Pancreas (tissue), 10 donors: ENCODE measurements at places on chromosomes 6 and 20.

DNA sequence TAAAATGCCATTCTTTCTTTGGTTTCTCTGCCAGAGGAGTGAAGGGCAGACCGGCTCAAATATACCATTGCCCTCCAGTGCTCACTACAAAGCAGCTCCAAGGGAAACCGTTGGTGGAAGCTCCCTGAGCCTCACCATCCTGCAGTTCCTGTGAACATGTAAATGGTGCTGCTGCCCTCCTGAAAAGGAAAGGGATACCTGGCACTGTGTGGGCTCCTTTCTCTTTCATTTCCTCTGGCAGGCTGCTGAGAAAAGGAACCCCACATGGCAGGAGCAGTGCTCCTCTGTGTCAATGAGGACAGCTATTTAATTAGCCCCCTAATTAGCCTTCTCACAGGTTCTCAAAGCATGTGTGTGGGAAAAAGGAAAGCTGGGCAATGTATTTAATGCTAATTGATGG, 142.5 kb downstream of the KLHL32 start:
- no peaks in the 10 kb centered on the region for H3K27me3 ChIP-seq
- H3K36me3 ChIP-seq, result no peaks in the 10 kb centered on the region
- no peak overlapping the region for H3K4me3 ChIP-seq
- DNase-seq, result no peak
- H3K27ac ChIP-seq, result no peak overlapping the region

- H3K36me3 ChIP-seq, result no peaks in the 10 kb centered on the region
- H3K27ac ChIP-seq, result no peak overlapping the region
- no peak overlapping the region for H3K4me3 ChIP-seq
These were observed 221.0 kb downstream of the NFATC2 start for GRCh38 chr20:51321343-51322163.

DNA sequence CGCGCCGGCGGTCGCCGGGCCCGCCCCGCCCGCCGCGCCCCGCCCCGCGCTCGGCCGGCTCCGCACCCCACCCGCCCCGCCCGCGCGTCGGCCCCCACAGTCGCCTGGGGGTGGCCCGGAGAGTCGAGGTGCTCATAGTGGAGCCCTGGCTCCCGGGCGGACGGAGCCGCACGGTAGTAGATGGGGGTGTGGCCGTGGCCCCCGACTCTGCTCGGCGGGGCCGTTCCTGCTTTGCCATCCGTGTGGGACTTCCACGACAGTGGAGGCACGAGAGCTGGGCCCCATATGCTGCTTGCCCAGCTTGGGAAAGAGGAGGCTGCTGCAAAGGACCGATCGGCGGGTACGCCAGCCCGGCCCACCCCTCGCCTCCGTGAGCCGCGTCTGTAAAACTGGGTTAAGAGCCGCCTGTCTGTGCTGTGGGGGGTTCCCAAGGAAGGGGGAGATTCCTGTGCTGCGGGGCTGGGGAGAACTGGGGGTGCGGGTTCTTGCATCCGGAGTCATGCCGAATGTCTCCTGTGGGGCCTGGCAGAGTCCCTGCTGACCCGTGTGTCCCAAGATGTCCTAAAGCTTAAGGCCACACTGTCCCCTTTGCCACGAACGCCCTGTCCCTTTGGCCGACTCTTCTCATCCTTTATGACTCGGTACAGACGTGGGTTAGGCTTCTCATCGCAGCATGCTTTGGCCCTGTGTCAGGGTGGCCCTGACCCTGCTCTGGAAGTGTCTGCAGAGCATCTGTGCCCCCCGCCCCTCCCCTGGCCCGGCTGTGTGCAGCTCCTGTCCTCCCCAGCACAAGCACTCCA, at the start of gene OPRL1:
OPRL1 (plus strand) TSS at position 70 of the 800 bp plus-strand sequence. CDS start 12,639 bp downstream, outside the sequence.
- no peaks in the 10 kb centered on the region for H3K27me3 ChIP-seq
- no peak for DNase-seq
- H3K36me3 ChIP-seq, result no peaks in the 10 kb centered on the region

GRCh38 chr6:9875605-9876353, 539.1 kb downstream of the TFAP2A start:
- DNase-seq, result no peak
- H3K4me1 ChIP-seq, result no peaks in the 10 kb centered on the region
- H3K36me3 ChIP-seq, result no peaks in the 10 kb centered on the region
- H3K27ac ChIP-seq, result no peak overlapping the region
- H3K27me3 ChIP-seq, result no peaks in the 10 kb centered on the region
- H3K4me3 ChIP-seq, result no peak overlapping the region
